ENCODE measurements at places on chromosomes 7 and 10.
A peak's percentile ranks its signal among the peaks of the same experiment; 100 is the strongest.

- DNase-seq = peak; percentile 31
Observed at GRCh38 chr7:29588900-29589696, 25.5 kb downstream of the PRR15 start.

- no peak for DNase-seq
Observed at GRCh38 chr7:157558875-157559595, 222.2 kb downstream of the DNAJB6 start.

GRCh38 chr10:61632057-61632670, 30.6 kb upstream of the CABCOCO1 start:
- DNase-seq = no peak

- DNase-seq = no peak
Observed at GRCh38 chr10:30034433-30035137, 24.8 kb downstream of the JCAD start.
